Cerebellar cortex (tissue), 1 donor: ENCODE measurements at places on chromosomes 16 and 17.

- no peak for DNase-seq
These were observed 10.9 kb upstream of the KRTAP17-1 start for GRCh38 chr17:41326173-41327145.

- DNase-seq, result no peak
These were observed 14.7 kb upstream of the PLLP start for GRCh38 chr16:57299009-57299718.

- DNase-seq, result no peak
These were observed 15.4 kb downstream of the FOXF1 start for GRCh38 chr16:86525696-86526095.

GRCh38 chr17:48995974-48996721 is 1.0 kb upstream of the IGF2BP1 start:
- peak; percentile 83 for DNase-seq

DNA sequence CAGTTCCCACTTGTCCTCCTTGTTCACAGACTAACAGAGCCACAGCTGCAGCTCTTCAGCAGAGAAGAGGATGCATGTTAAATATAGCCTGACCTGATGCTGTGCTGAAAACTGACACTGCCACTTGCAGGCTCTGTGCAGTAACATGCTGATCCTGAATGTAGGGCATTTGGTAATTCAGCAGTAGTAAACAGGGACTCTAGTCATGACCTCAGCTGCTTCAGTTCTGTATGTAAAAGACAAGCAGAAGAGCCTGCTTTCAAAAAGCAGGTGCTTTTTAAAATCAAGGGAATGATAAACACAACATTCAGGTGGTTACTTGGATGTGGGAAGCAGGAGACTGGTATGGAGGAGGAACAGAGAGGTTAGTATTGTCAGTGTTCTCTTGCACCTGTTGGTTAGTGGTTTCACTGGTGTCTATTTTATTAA is 33.8 kb downstream of the ESRP2 start:
- peak; percentile 94 for DNase-seq
